ENCODE measurements at places on chromosomes 6 and 20. TPM values are rescaled to one million over a fixed set of nuclear protein-coding genes. Genes with fewer than 3 reads are reported as not detected.

KIF16B gene
- total RNA-seq, result 14.9 TPM

HECA gene
- total RNA-seq, result 26.6 TPM

HDGFL1 gene
- not detected for total RNA-seq

CST4 gene
- not detected for total RNA-seq

TBX18 gene
- total RNA-seq, result 55.7 TPM

THBS2 gene
- total RNA-seq, result 141 TPM

CALHM4 gene
- not detected for total RNA-seq

HMGCLL1 gene
- total RNA-seq, result 1.3 TPM

SLC12A5 gene
- total RNA-seq, result 0.17 TPM

FAM162B gene
- total RNA-seq, result 0.33 TPM

FOXF2 gene
- total RNA-seq, result 55.7 TPM

DYNLT2 gene
- total RNA-seq, result 0.99 TPM

LINC00237 gene
- total RNA-seq, result not detected

SLPI gene
- total RNA-seq, result not detected

C4B gene
- total RNA-seq, result 6.8 TPM

TBXT gene
- not detected for total RNA-seq

NRSN1 gene
- not detected for total RNA-seq
